ENCODE measurements at places on chromosomes 16 and 17. TPM values are rescaled to one million over a fixed set of nuclear protein-coding genes. Genes with fewer than 3 reads are reported as not detected.

DNA sequence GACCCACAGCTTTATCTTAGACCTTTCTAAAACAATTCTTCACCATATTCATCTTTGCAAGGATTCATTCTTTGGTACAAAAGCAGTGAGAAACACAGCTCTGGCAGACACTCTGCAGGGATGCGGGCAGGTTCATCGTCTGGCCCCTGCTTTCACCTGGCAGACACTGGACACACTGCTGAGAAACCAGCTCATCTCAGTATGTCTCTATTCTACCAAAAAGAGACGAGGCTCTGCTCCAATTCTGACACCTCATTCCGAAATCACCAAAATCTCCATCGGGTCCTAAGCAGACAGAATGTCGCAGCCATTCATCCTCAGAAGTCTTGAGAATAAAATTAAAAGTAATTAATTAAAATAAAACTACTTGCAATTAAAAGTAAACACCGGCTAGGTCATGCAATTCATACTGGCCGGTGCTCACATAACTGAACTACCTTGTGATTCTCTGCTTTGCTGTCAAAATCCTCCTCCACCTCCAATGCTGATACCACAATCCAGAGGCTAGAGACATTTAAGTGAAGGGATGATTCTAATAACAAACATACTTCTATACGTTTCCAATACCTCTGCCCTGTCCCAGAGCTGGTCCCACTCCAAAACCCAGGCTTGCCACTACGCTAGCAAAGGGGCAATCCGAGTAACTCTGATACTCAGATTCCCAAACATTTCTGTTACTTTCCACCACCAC, 1.3 kb downstream of the RNF157 start:
- no peak for ATAC-seq

DNA sequence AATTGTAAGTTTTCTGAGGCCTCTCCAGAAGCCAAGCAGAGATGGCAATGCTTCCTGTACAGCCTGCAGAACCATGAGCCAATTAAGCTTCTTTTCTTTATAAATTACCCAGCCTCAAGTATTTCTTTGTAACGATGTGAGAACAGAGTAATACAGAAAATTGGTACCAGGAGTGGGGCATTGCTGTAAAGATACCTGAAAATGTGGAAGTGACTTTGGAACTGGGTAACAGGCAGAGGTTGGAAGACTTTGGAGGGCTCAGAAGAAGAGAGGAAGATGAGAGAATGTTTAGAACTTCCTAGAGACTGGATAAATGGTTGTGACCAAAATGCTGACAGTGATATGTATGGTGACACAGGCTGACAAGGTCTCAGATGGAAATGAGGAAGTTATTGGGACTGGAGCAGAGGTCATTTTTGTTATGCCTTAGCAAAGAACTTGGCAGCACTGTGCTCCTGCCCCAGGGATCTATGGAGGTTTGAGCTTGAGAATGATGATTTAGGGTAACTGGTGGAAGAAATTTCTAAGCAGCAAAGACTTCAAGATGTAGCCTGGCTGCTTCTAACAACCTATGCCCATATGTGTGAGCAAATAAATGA, 23.1 kb downstream of the PRDM7 start:
- ATAC-seq = no peak

Gene SSH2
- total RNA-seq = 17.3 TPM

Gene CUEDC1
- total RNA-seq = 23.8 TPM

Gene CD79B
- 1.9 TPM for total RNA-seq

Gene SMURF2
- total RNA-seq = 7.5 TPM

Gene UBE2I
- 93.1 TPM for total RNA-seq

Gene ENPP7
- total RNA-seq = not detected
